ENCODE measurements at places on chromosomes 16 and 17. TPM values are rescaled to one million over a fixed set of nuclear protein-coding genes. Genes with fewer than 3 reads are reported as not detected.
A peak's percentile ranks its signal among the peaks of the same experiment; 100 is the strongest.

DNA sequence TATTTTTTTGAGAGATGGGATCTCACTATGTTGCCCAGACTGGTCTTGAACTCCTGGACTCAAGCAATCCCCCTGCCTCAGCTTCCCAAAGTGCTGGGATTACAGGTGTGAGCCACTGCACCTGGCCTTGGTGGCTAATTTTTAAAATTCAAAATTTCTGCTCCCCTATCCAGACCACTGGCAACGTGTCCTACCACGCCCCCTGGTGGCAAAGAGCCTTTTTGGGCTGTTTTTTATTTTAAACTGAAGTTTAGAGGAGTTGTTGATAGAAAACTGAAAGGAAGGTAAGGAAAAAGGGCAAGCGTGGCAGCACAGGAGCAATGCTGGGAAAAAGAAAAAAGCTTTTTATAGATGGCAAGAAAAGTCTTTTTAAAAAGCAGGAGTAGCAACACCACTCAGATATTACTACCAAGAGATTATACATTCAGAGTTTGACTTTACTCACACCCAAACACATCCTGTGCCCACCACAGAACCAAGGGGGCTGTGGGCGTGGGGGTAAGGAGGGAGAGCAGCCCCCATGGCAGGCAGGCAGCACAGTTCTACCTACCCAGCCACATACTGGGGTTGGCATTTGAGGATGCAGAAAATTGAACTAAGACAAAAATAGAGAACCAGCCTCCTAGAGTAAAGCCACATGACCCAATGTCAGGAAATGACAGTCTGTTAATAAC lies 4.2 kb upstream of the MXRA7 start:
- DNase-seq = no peak
- no peaks in the 10 kb centered on the region for H3K27me3 ChIP-seq
- H3K4me3 ChIP-seq = no peak overlapping the region
- H3K27ac ChIP-seq = peak overlapping the region; percentile 65
- peaks cover 32% of the 10 kb centered on the region for H3K36me3 ChIP-seq

The UBN1 gene
- total RNA-seq = 38.3 TPM

DNA sequence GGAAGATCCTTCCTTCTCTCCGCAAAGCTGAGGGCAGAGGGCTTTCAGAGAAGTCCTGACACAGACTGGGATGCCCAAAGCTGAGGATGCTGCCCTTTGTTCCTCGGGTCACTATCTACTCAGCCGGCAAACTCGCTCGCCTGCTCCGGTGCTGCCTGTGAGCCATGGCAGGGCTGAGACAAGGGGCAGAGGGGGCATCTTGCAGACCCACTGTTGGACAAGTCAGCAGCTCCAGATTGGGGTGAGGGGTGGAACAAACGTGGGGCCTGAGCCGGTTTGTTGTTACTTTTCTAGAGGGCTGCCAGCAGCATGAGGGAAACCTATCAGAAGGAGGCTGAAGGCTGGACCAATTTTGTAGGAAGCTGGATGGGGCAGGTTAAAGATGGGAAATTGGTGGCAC lies 47.1 kb upstream of the PIK3R6 start:
- DNase-seq = no peak
- no peak overlapping the region for H3K4me3 ChIP-seq
- H3K4me1 ChIP-seq = peaks cover 10% of the 10 kb centered on the region
- H3K36me3 ChIP-seq = peaks cover 2% of the 10 kb centered on the region
- H3K27ac ChIP-seq = no peak overlapping the region
- H3K27me3 ChIP-seq = peaks cover 20% of the 10 kb centered on the region

The KAT7 gene
- total RNA-seq = 42.8 TPM

The PLXDC1 gene
- 11.1 TPM for total RNA-seq

- no peak for DNase-seq
- peaks cover 13% of the 10 kb centered on the region for H3K27me3 ChIP-seq
- peaks cover 45% of the 10 kb centered on the region for H3K4me1 ChIP-seq
- peak overlapping the region; percentile 77 for H3K27ac ChIP-seq
- H3K36me3 ChIP-seq = no peaks in the 10 kb centered on the region
- peak overlapping the region; percentile 90 for H3K4me3 ChIP-seq
These were observed 447 bp downstream of the SDK2 start for GRCh38 chr17:73643852-73644144.

The FNDC8 gene
- total RNA-seq = not detected

DNA sequence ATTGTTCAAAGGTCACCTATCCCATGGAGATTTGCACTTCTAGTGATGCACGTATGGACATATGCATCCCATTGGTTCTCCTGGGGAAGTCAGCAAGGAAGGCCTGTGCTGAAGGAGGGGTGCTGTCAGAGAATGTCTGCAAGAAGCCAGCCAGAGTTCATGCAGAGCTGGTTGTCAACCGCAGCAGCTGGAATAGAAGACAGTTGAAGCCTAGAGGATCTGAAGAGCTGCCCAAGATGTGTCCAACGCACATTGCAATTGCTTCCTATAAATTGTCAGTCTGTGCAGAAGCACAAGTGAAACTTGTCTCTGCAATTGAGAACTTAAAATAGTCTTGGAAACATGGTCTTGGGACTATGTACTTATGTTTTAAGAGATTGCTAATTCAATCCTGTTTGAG lies 82.1 kb upstream of the CNTNAP4 start:
- no peaks in the 10 kb centered on the region for H3K36me3 ChIP-seq
- no peaks in the 10 kb centered on the region for H3K4me1 ChIP-seq
- peaks cover 1% of the 10 kb centered on the region for H3K27me3 ChIP-seq
- no peak overlapping the region for H3K4me3 ChIP-seq
- no peak for DNase-seq
- no peak overlapping the region for H3K27ac ChIP-seq

GRCh38 chr17:75456417-75457046 lies at the start of gene TMEM94:
TMEM94 (plus strand) TSS chr17:75456635; CDS start chr17:75471906, 15,271 bp downstream.
- peak within 1 kb of the TSS; percentile 96 for H3K27ac ChIP-seq
- H3K36me3 ChIP-seq = no peaks in the 10 kb centered on the region
- H3K27me3 ChIP-seq = no peaks in the 10 kb centered on the region
- peak; percentile 95 for DNase-seq

GRCh38 chr17:39605492-39606433 lies 2.0 kb downstream of the NEUROD2 start:
- DNase-seq = no peak
- H3K4me3 ChIP-seq = peak overlapping the region; percentile 28
- peaks cover 63% of the 10 kb centered on the region for H3K27me3 ChIP-seq
- no peak overlapping the region for H3K27ac ChIP-seq
- peaks cover 7% of the 10 kb centered on the region for H3K4me1 ChIP-seq

The CLEC10A gene
- not detected for total RNA-seq

- peaks cover 4% of the 10 kb centered on the region for H3K4me1 ChIP-seq
- peaks cover 87% of the 10 kb centered on the region for H3K27me3 ChIP-seq
- no peak overlapping the region for H3K27ac ChIP-seq
- no peak overlapping the region for H3K4me3 ChIP-seq
- DNase-seq = no peak
- H3K36me3 ChIP-seq = no peaks in the 10 kb centered on the region
These were observed 11.4 kb upstream of the HOXB9 start for GRCh38 chr17:48637323-48638260.

- no peak overlapping the region for H3K4me3 ChIP-seq
- no peak overlapping the region for H3K27ac ChIP-seq
- no peak for DNase-seq
- peaks cover 4% of the 10 kb centered on the region for H3K36me3 ChIP-seq
- H3K27me3 ChIP-seq = peaks cover 36% of the 10 kb centered on the region
- no peaks in the 10 kb centered on the region for H3K4me1 ChIP-seq
These were observed 42.5 kb upstream of the ABR start for GRCh38 chr17:1222321-1222720.

- peaks cover 28% of the 10 kb centered on the region for H3K27me3 ChIP-seq
- H3K4me1 ChIP-seq = no peaks in the 10 kb centered on the region
- DNase-seq = no peak
- H3K4me3 ChIP-seq = no peak overlapping the region
These were observed 88.6 kb upstream of the NLRP1 start for GRCh38 chr17:5672815-5673430.

The TEX19 gene
- total RNA-seq = not detected

- H3K27ac ChIP-seq = no peak overlapping the region
- H3K36me3 ChIP-seq = no peaks in the 10 kb centered on the region
- no peak overlapping the region for H3K4me3 ChIP-seq
- no peaks in the 10 kb centered on the region for H3K27me3 ChIP-seq
- H3K4me1 ChIP-seq = peaks cover 13% of the 10 kb centered on the region
These were observed 11.8 kb upstream of the FAM117A start for GRCh38 chr17:49775546-49776260.

DNA sequence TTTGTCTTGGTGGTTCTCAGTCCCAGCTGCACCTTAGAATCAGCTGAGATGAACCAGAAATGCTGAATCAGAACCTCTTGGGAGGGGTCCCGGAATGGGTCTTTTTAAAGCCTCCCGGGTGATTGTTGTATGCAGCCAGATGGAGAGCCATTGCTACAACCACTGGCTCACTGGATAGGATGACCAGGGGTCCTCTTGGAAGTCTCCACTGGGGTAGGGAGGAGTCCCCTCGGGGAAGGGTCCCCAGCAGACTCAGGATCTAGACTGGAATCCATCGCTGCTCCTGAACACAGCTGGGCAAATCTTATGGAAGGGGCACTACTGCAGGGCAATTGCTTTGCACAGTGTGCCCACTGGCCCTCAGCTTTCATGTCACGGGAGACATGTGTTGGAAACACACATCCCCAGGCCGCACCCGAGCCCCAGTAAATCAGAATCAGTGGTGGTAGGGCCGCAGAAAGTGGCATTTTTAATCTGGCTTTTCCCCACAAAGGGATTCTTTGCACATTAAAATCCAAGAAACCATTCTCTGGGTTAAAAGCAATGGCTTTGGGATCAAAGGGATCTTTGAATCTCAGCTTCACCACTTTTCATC lies 117.3 kb downstream of the IRX5 start:
- no peak overlapping the region for H3K4me3 ChIP-seq
- no peaks in the 10 kb centered on the region for H3K4me1 ChIP-seq
- no peaks in the 10 kb centered on the region for H3K36me3 ChIP-seq
- DNase-seq = no peak

GRCh38 chr16:56202036-56202435 lies 10.7 kb downstream of the GNAO1 start:
- no peaks in the 10 kb centered on the region for H3K4me1 ChIP-seq
- H3K27ac ChIP-seq = no peak overlapping the region
- no peak overlapping the region for H3K4me3 ChIP-seq
- H3K27me3 ChIP-seq = peaks cover 28% of the 10 kb centered on the region

The NOG gene
- total RNA-seq = 2.0 TPM

The KRT13 gene
- total RNA-seq = not detected

DNA sequence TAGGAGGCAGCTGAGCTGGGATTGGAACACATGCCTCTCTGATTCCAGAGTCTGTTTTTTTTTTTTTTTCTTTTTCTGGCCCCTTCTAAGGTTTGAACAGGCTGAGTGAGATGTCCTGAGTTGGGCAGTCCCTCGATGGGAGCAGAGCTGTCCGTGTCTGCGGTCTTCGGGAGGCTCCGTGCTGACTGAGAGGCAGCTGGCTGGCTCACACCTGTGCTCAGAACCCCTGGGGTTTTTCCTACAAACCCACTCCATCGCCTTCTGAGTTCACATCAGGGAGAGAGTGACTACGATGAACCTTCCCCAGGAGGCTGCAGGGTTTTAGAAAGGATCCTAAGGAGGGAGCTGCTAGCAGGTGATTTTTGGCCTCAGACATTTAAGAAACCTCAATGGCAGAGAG lies 92.5 kb downstream of the IRF8 start:
- peaks cover 76% of the 10 kb centered on the region for H3K27me3 ChIP-seq
- H3K4me3 ChIP-seq = no peak overlapping the region
- H3K27ac ChIP-seq = no peak overlapping the region

- no peaks in the 10 kb centered on the region for H3K27me3 ChIP-seq
- peak overlapping the region; percentile 72 for H3K27ac ChIP-seq
- H3K4me3 ChIP-seq = no peak overlapping the region
- DNase-seq = no peak
- peaks cover 25% of the 10 kb centered on the region for H3K36me3 ChIP-seq
These were observed 41.4 kb downstream of the AP1G1 start for GRCh38 chr16:71767060-71767900.

The NKD1 gene
- total RNA-seq = 8.0 TPM

DNA sequence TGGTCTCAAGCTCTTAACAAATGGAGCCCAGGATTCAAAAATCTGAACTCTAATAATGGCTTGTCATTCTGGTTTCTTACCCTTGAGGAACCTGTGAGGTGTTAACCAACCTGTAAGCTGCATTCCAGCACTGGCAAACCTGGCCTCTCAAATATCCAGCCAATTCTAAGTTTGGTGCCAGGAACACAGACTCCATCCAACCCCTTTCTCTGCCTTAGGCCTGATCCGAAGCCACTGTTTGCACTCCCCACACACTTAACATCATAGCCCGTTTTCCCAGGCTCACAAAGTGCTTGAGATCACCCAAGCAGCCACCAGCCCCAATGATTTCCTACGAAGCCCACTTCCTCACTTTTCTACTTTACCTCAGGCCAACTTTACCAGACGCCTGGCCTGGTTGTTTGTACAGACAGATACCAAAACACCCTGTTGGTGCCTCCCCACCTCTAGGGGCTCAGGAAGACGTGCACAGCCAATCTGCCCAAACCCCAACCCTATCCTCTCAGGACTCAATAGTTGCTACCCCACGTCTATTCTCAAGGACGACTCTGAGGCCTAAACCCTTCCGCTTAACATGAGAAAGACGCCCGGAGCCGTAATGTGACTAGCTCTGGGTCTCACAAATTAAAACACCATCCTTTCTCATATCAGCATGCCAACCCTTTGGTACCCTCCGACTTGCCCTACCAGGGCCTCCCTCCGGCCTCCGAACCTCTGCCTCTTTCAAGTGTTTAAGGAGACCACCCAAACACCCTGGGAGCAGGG lies 3.2 kb upstream of the PER1 start:
- peaks cover 4% of the 10 kb centered on the region for H3K36me3 ChIP-seq
- H3K27ac ChIP-seq = no peak overlapping the region
- no peak for DNase-seq
- no peaks in the 10 kb centered on the region for H3K27me3 ChIP-seq
- peaks cover 37% of the 10 kb centered on the region for H3K4me1 ChIP-seq
- no peak overlapping the region for H3K4me3 ChIP-seq

GRCh38 chr16:203246-203645 lies 23.0 kb downstream of the HBQ1 start:
- no peaks in the 10 kb centered on the region for H3K27me3 ChIP-seq
- no peak overlapping the region for H3K27ac ChIP-seq
- DNase-seq = no peak
- peaks cover 34% of the 10 kb centered on the region for H3K36me3 ChIP-seq
- no peaks in the 10 kb centered on the region for H3K4me1 ChIP-seq

GRCh38 chr17:40355123-40355803 lies 9.3 kb downstream of the GJD3 start:
- no peak for DNase-seq
- H3K36me3 ChIP-seq = peaks cover 19% of the 10 kb centered on the region
- no peak overlapping the region for H3K27ac ChIP-seq
- H3K4me1 ChIP-seq = peaks cover 14% of the 10 kb centered on the region

- H3K27ac ChIP-seq = no peak overlapping the region
These were observed 976 bp downstream of the CCL3L1 start for GRCh38 chr17:36195434-36196130.

DNA sequence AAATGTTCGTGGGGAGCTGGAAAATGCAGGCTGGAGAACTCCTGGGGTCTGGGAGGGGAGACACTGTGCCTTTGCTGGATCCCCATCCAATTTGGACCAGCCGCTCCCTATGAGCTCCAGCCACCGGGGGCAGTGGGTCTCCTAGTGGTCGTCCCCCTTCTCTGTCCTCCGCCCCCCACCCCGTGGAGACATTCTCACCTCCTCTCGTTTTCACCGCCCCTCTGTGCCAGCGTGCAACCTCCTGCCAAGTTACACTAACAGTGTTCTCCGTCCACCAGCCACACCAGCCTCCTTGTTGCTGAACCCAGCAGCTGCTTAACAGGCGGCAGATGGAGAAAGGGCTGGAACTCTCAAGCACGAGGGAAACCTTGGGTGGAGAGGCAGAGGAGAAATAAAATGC lies 67.4 kb upstream of the SOX9 start:
- H3K27me3 ChIP-seq = no peaks in the 10 kb centered on the region
- H3K36me3 ChIP-seq = no peaks in the 10 kb centered on the region
- H3K4me3 ChIP-seq = no peak overlapping the region

GRCh38 chr17:70527364-70527888 lies 358.1 kb downstream of the KCNJ2 start:
- no peak for DNase-seq
- H3K4me3 ChIP-seq = no peak overlapping the region
- no peaks in the 10 kb centered on the region for H3K4me1 ChIP-seq
- H3K27me3 ChIP-seq = peaks cover 22% of the 10 kb centered on the region

Measured in chondrocyte (in vitro differentiated cells).